ENCODE measurements at places on chromosomes 4 and X. TPM values are rescaled to one million over a fixed set of nuclear protein-coding genes. Genes with fewer than 3 reads are reported as not detected.

Gene ZAR1
- not detected for polyA plus RNA-seq

Gene WNK3
- polyA plus RNA-seq, result 0.73 TPM

Gene NHSL2
- polyA plus RNA-seq, result 1.7 TPM

Gene GLUD2
- polyA plus RNA-seq, result 0.31 TPM

Gene FHDC1
- polyA plus RNA-seq, result 0.03 TPM

Gene CWH43
- not detected for polyA plus RNA-seq

- DNase-seq, result no peak
Measured at GRCh38 chr4:818106-818921, 7.6 kb downstream of the CPLX1 start.

- DNase-seq, result peak; percentile 38
Measured at GRCh38 chrX:109485470-109486340, 3.8 kb upstream of the GUCY2F start.

DNA sequence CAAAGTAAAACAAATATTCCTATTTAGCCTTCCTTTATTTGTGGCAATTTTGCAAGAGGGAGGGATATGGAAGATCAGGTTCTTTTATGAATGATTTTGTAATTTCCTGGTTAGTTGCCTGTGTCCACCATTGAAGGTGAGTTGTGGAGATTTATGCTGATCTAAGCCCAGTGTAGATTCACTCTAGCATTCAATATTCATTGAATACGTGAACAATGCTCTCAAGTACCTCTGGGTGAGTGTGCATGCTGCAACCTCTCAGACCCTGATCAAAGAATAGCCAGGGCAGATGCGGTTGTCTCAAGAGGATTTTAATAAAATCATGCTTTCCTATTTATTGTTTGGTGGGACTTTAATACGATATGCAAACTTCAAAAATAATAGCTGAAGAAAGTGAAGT lies 628.4 kb downstream of the SPRY1 start:
- no peak for DNase-seq

DNA sequence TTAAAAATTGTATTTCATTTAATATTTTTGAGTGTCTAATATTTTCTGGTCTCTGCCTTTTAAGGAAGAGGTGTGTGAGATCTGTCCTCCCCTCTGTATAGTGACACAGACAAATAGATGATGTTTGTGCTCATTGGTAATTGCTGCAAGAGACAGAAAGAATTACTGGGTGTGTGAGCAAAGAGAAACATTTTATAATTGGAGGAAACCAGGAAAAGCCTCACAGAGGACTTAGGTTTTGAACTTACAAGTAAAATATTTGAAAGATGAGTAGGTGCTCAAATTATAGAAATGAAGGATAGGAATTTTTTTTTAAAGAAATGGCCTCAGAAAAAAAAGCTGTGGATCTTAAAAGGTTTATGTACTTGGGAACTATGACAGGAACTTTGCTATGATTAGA lies 149.8 kb downstream of the SPCS3 start:
- no peak for DNase-seq

DNA sequence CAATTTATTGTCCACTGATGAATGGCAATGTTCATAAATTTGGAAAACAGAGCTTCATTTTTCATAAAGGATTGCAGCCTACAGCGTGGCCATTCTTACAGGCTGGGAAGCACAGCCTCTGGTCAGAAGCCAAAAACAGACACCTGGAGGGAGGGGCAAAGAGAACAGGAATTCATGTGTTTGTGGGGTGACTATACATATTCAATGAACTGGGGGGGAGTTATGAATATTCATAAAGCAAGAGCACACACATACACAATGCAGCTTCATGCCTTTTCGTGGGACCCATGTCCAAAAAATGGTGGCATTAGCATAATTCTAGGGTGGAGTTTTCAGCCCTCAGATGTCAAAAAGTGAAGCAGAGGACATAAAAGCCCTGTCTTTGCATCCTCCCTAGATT lies 173.3 kb downstream of the VEGFC start:
- no peak for DNase-seq

DNA sequence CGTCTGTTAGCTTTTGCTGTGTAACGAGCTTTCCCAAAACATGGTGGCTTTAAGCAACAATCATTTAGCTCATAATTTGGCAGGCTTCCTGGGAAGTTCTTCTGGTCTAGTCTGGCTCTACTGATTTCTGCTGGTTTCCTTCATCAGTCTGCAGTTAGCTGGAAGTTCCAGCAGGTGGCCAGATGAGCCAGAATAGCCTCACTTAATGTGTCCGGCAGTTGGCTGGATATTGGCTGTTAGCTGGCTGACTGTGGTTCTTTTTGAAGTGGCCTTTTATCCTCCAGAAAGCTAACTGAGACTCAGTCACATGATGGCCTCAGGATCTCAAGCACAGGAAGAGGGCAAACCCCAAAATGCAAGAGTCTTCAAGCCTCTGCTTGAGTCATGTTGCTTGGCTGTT lies 34.9 kb downstream of the FTHL17 start:
- DNase-seq, result peak; percentile 34

GRCh38 chrX:99394456-99394855 lies 1015.6 kb downstream of the PCDH19 start:
- DNase-seq, result no peak

GRCh38 chrX:71510161-71510560 lies 22.7 kb upstream of the OGT start:
- no peak for DNase-seq

- DNase-seq, result no peak
Measured at GRCh38 chr4:69909195-69909594, 21.7 kb upstream of the CSN1S1 start.

DNA sequence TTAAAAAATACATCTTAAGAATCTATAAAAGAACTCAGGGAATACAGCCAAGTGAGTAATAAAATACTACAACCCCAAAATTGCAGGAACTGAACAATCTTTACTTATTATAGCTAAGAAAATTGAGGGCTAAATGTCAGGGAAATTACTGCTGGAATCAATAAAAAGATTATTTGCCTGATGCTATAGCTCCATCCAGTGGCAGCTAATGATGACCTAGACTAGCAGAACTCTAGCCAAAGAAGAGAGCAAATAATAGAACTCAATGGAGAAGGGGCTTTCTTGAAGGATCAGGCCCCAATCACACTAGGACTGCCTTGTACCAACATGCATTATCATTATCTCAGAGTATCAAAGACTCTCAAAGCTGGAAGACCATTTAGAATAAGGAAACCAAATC lies 85.0 kb upstream of the FAM241A start:
- DNase-seq, result peak; percentile 13

Measured in SK-N-SH (cell line).